D721Med (cell line): ENCODE measurements at places on chromosomes 12 and 14.

DNA sequence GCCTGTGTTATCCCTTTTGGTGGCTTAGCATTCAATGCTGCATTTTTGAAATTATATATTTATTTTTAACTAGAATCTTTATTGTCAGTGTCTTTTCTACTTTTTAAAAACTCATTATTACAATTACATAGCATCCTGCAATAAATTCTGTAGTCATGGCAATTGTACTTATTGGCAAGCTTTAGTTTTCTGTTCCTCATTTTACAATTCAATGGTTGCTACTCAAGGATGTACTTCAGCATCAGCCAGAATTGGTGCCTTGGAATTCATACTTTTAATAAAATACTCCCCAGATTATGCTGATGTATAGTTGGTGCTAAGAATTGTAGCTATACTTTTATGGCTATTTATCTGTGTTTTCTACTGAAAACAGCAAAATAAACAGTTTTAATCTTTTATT is 1756.8 kb upstream of the SEL1L start:
- DNase-seq, result no peak

DNA sequence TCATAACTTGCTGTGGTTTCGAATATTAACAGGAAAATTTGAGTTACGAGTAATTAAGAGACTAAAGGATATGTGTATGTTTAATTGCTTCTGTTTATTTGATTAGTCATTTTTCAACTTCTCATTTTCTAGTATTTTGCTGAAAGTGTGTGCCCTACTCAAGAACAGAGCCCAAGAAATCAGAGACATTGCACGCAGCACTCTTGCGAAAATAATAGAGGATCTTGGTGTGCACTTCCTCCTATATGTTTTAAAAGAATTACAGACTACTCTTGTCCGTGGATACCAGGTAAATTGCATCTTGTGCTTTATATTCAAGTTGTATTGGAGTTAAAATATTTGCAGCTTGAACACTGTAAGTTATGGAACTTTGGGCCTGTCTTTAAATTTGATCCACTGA is 50.8 kb downstream of the ARL1 start:
- DNase-seq, result no peak

- no peak for DNase-seq
Observed at GRCh38 chr14:100803226-100803625, 22.7 kb upstream of the MEG3 start.

GRCh38 chr12:82952946-82953345 is 266.2 kb downstream of the TMTC2 start:
- DNase-seq, result no peak
